ENCODE measurements at places on chromosomes 12 and 14.

- no peak for DNase-seq
Measured at GRCh38 chr12:132807295-132808092, 21.2 kb downstream of the GOLGA3 start.

- DNase-seq: no peak
Measured at GRCh38 chr12:104402630-104403029, 54.1 kb upstream of the CHST11 start.

GRCh38 chr12:120331390-120331789 is 3.8 kb upstream of the PLA2G1B start:
- no peak for DNase-seq

GRCh38 chr14:89248411-89249064 is 168.5 kb downstream of the FOXN3 start:
- DNase-seq: no peak

GRCh38 chr12:48777501-48778400 is 11.1 kb downstream of the ADCY6 start:
- DNase-seq: peak; percentile 46

- DNase-seq: no peak
Measured at GRCh38 chr12:104505095-104505818, 48.5 kb downstream of the CHST11 start.

- no peak for DNase-seq
Measured at GRCh38 chr12:111685322-111685810, 390 bp downstream of the BRAP start.

DNA sequence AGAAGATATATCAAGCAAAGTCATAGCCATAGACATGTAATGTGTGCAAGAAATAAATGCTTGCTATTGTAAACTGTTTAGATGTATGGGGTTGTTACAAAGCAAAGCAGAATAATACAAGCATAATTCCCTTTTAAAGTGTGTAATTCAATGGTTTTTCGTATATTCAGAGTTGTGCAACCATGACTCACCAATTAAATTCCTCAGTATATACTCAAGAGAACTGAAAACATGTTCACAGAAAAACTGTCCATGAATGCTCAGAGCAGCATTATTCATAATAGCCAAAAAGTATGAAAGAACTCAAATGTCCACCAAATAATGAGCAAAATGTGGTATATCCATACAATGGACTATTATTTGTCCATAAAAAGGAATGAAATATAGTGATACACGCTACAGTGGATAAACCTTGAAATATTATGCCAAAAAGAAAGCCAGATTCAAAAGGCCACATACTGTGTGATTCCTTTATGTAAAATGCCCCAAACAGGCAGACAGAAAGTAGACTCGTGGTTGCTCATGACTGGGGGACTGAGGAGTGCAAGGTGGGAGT is 9.3 kb downstream of the GXYLT1 start:
- DNase-seq: no peak

- DNase-seq: no peak
Measured at GRCh38 chr12:107372229-107372658, 278.9 kb upstream of the CRY1 start.
